Effector CD8-positive, alpha-beta T cell (primary cell): ENCODE measurements at places on chromosomes 13 and 19.

GRCh38 chr19:419721-420515, 11.0 kb upstream of the C2CD4C start:
- DNase-seq = no peak

- no peak for DNase-seq
Measured at GRCh38 chr13:24218338-24218737, 57.8 kb downstream of the SPATA13 start.

DNA sequence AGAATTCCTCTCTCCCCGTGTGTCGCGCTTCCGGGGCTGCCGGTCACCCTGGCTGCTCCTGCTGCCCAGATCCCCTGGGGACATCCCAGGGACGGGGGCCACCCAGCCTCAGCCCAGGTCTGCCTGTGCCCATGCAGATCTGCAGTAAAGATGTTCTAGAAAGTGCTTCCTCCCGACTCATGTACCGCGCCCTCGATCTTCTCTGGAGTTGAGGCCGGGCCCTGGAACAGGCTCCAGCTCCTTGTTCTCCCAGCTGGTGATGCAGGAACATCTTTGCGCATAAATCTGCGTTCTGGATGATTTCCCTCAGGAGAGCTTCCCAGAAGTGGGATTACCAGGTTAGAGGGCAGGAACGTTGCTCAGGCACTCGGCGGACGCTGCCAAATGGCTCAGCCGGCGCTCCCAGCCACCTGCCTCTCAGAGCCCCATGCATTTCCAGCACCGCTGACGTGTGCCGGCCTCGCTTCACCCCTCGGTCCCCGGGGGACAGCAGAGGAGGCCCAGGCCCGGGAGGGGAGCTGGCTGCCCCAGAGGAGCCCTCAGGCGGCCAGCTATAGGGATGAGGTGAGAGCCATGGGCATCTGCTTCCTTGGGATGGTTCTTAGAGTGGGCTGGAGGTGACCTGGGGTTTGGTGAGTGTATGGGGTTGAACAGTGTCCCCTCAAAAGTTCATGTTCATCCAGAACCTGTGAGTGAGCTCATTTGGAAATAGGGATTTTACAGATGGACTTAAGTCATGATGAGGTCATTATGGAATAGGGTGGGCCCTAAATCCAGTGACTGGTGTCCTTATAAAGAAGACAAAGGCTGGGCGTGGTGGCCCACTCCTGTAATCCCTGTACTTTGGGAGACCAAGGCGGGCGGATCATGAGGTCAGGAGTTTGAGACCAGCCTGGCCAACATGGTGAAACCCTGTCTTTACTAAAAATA, 42.6 kb downstream of the CRTC1 start:
- DNase-seq = no peak

GRCh38 chr13:102310691-102311418, 91.0 kb downstream of the FGF14 start:
- no peak for DNase-seq

DNA sequence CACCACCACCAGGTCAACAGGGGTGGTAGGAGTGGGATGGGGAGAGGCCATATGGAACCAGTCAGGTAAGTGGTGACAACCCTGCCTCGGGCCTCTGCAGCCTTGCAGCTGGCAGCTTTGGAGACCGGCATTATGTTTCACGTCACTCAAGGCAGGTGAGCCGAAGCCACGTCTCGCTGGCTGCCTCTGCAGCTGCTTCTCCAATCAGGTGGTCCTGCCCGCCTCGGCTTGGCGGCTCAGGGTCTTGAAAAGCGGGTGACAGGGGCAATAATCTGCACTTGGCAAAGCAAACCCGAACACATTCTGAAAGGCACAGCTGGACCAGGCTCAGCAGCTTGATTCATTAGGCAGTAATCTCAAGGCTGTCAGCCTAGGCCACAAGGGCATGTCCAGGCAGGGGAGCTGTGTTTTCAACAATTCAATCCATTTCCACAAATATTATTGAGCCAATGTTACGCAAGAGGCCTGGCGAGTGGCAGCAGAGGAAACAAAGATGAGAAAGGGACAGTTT, 77.4 kb upstream of the PCDH8 start:
- DNase-seq = no peak

- DNase-seq = no peak
Measured at GRCh38 chr13:51874651-51875050, 12.9 kb downstream of the CCDC70 start.

DNA sequence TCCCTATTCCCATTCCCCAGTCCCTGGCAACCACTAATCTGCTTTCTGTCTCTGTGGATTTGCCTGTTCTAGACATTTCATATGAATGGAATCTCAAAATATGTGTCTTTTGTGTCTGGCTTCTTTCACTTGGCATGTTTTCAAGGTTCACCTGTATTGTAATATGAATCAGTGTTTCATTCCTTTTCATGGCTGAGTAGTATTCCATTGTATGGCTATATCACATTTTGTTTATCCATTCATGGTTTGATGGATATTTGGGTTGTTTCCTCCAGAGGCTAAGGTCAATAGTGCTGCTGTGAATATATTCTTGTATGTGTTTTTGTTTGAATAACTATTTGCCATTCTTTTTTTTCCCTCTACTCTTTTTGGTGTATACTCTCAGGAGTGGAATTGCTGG, 24.4 kb downstream of the NCAN start:
- no peak for DNase-seq

GRCh38 chr13:25678398-25678797, 306.6 kb downstream of the ATP8A2 start:
- no peak for DNase-seq

- DNase-seq = no peak
Measured at GRCh38 chr19:21321134-21321533, 8.1 kb downstream of the ZNF708 start.

DNA sequence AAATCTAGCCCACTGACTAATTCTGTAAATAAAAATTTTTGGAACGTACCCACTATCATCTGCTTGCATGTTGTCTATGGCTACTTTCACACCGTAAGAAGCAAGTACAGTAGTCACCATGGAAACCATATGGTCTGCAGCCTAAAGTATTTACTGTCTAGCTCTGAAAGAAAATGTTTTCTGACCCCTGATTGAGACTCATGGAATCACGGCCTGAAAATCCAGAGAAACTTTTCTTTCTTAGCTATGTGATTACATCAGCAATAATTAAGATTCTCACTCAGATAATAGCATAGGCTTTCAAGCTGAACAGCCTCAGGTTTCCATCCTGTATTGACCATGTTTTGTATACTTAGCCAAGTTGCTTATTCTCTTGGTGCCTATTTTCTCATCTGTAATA, 264.6 kb downstream of the NHLRC3 start:
- no peak for DNase-seq

DNA sequence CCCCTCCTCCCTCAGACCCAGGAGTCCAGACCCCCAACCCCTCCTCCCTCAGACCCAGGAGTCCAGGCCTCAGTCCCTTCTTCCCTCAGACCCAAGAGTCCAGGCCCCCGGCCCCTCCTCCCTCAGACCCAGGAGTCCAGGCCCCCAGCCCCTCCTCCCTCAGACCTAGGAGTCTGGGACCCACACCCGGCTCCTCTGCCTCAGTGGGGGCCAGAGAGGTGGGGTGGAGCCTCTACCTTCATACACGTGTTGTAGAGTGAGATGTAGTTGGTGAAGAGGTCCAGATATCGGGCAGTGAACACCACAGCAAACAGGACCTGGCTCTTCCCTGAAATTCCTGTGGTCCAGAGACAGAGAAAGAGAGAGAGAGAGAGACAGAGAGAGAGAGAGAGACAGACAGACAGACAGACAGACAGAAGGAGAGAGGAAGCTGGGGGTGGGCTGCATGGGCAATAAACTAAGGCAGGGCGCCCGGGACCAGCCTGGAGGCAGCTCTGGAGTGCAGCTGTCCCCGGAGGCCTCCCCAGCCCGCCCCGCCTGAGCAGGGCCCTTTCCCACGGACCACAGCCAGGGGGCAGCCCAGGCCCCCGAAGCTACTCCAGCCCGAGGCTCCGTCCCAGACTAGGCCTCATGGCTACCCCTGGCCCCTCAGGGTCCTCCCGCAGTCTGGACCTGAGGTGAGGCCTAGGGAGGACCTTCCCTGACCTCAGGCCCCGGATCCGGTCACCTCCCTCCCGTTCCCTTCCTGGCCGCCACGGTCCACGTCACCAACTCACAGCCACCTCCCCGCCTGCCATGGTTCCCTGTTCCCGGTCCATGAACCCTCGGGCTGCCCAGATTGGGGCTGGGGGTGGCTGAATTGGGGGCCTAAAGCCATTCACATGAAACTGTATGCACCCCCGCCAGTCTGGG, 907 bp downstream of the KDELR1 start:
- DNase-seq = peak; percentile 31

DNA sequence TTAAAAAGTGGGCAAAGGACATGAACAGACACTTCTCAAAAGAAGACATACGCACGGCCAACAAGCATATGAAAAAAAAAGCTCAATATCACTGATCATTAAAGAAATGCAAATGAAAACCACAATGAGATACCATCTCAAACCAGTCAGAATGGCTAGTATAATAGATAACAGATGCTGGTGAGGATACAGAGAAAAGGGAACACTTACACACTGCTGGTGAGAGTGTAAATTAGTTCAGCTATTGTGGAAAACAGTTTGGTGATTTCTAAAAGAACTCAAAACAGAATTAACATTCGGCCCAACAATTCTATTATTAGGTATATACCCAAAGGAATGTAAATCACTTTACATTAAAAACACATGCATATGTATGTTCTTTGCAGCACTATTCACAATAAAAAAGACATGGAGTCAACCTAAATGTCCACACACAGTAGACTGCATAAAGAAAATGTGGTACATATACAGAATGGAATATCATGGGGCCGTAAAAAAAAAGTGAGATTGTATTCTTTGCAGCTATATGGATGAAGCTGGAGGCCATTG, 1569.0 kb downstream of the OLFM4 start:
- no peak for DNase-seq

DNA sequence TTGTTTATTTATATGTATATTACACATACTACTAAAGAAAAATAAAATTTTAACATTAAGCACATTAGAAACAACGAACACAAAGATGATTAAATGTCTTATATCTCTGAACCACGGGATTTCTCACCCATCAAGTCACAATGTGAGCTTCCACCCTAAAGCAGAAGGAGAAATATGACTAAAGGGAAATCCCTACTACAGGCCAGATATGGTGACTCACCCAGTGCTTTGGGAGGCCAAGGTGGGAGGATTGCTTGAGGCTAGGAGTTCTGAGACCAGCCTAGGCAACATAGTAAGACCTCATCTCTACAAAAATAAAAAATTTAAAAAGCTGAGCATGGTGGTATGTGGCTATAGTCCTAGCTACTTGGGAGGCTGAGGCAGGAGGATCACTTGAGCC, 24.6 kb downstream of the DCT start:
- DNase-seq = no peak

DNA sequence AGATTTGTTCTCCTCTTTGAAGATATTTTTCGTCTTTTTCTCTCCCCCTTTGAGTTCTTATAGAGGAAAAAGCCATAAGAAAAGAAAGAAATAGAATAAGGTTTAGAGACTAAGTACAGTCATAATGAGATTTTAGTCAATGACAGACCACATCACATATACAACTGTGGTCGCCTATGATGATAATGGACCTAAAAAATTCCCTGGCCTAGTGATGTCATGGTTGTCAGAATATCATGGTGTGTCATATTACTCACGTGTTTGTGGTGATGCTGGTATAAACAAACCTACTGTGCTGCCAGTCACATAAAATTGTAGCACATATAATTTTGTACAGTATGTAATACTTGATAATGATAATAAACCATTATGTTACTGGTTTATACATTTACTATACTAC, 1096.1 kb downstream of the OLFM4 start:
- DNase-seq = no peak

DNA sequence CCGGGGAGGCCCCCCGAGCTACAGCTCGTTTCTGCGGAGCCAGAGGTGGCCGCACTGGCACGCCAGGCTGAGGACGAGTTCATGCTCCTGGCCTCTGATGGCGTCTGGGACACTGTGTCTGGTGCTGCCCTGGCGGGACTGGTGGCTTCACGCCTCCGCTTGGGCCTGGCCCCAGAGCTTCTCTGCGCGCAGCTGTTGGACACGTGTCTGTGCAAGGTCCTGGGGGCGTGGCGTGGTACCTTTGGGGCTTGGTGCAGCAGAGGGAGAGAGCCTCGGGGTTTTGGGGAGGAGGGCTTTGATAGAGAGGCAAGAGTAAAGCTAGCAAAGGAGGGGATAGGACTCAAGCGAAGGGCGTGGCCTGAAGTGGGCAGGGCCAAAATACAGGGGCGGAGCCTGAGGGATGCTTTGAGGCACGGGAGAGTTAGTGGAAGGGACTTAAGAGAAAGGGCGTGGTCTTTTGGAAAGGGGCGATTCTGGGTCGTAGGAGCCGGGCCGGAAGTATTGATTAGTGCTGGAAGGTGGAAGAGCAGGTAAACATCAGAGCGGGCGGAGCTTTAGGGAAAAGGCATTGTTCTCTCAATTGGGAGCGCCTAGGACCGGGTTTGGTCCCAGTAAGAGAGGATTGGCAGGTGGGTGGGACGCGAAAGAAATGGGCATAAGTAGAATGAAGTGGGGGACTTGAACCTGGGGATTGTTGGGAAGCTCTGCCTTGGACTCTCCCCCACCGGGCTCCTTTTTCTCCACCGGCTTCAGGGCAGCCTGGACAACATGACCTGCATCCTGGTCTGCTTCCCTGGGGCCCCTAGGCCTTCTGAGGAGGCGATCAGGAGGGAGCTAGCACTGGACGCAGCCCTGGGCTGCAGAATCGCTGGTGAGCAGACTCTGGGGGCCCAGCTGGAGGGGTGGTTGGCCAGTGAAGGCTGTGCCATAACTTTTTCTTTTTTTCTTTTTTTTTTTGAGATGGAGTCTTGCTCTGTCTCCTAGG, 1.2 kb downstream of the PPM1N start:
- peak; percentile 60 for DNase-seq

- DNase-seq = no peak
Measured at GRCh38 chr19:11479898-11480714, 740 bp downstream of the ELAVL3 start.

- peak; percentile 6 for DNase-seq
Measured at GRCh38 chr19:38319421-38320258, at the start of gene KCNK6. TSS of gene KCNK6 (plus strand) at chr19:38319845. CDS start at chr19:38319951, 106 bp downstream.

- no peak for DNase-seq
Measured at GRCh38 chr13:20069956-20070355, 90.9 kb downstream of the GJA3 start.

DNA sequence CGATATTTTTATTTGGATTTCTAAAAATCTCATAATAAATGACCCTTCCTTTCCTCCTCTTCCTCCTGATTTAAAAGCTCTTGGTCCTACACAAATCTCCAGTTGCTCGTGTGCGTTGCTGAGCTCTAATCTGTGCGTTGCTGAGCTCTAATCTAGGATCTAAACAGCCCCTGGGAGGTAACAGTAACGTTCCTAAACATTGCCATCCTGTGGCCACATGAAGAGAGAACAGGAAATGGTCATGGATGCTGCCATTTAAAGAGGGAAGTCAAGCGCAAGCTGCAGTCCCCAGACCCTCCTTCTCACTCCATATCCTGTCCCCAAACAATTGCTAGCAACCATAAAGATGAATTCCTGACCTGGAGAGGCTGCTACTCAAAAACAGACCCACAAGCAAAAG, 170.8 kb downstream of the NUFIP1 start:
- DNase-seq = no peak

GRCh38 chr19:14116918-14117578, 514 bp downstream of the PRKACA start:
- DNase-seq = peak; percentile 18

- DNase-seq = no peak
Measured at GRCh38 chr13:91085127-91085526, 262.4 kb upstream of the MIR17HG start.
